A172 (cell line): ENCODE measurements at places on chromosomes 13 and 19. TPM values are rescaled to one million over a fixed set of nuclear protein-coding genes. Genes with fewer than 3 reads are reported as not detected.

DNA sequence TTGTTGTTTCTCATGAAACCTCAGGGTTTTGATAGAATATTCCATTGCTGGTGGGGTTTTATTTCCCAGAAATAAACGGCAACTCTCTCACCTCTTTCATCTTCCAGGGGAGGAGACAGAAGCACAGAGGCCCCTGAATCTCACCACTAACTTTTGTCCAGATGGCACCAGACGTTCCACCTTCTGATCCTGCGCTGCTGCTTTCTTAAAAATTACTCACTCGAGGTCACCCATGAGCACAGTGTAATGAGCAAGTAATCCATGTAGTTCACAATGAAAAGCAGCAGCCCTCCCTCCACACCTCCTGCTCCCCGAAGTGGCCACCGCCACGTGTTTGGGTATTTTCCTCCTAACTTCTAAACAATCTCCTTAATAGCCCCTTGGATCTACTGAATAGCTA lies 51.3 kb downstream of the TEX29 start:
- no peak for DNase-seq

- peak; percentile 60 for DNase-seq
These were observed 47.9 kb downstream of the RUBCNL start for GRCh38 chr13:46339035-46339666.

GRCh38 chr19:43470288-43470687 lies 4.9 kb upstream of the LYPD3 start:
- DNase-seq, result peak; percentile 51

DNA sequence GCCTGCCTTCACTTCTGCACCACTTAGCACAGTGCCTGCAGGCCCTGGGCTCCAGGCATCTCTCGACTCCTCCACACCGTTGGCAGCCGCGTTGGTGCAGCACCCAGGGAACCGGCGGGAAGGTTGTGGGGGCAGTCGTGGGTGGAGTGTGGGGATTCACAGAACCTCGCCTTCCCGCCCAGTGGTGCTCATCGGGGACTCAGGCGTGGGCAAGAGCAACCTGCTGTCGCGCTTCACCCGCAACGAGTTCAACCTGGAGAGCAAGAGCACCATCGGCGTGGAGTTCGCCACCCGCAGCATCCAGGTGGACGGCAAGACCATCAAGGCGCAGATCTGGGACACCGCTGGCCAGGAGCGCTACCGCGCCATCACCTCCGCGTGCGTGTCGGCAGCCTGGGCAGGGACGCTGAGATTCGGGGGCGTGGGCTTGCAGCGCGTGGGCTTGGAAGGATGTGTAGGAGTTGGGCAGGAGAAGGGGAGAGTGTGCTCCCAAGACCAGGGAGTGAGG lies 9.6 kb downstream of the RAB11B start:
- no peak for DNase-seq

- DNase-seq, result no peak
These were observed 91.6 kb downstream of the TEX29 start for GRCh38 chr13:111411919-111412650.

DNA sequence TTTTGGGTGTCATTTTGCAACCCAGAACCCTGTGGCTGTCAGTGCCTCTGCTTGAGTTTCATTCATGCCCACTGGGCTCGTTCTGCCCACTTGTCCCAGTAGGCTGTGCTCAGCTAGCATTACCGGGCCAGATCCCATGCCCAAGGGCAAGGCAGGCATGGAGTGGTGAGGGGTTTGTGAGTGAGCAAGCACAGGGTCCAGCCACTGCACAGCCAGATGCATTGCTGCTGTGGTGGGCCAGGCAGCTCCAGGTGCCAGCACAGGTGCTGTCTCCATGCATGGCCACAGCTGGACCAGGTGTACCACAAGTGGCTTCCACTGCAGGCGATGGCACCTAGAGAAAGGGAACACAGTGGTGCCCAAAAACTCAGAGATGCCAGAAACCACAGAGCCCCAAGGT lies 1671.2 kb downstream of the OLFM4 start:
- no peak for DNase-seq

- DNase-seq, result no peak
These were observed 42.2 kb upstream of the CEACAM21 start for GRCh38 chr19:41533671-41534215.

DNA sequence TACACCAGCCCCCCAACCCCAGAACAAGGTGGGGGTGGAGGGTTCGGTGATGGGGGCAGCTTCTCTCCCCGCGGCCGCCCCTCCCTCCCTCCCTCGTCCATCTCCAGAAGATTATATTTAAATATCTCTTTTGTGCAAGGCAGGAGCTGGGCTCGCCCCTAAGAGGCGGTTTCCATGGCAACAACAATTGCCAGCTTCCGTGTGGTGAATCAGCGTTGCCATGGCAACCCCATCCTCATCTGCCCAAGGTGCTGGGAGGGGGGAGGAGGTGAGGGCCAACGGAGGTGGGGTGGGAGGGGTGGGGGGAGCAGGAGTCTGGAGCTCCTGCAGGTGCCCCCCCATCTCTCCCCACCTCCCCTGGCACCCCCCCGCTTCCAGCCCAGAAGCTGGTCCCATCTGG lies 46.4 kb downstream of the CELF5 start:
- peak; percentile 69 for DNase-seq

- DNase-seq, result no peak
These were observed 4.6 kb upstream of the ERFL start for GRCh38 chr19:41932720-41933332.

GRCh38 chr13:59086147-59086546 lies 1077.6 kb downstream of the DIAPH3 start:
- DNase-seq, result peak; percentile 88

DNA sequence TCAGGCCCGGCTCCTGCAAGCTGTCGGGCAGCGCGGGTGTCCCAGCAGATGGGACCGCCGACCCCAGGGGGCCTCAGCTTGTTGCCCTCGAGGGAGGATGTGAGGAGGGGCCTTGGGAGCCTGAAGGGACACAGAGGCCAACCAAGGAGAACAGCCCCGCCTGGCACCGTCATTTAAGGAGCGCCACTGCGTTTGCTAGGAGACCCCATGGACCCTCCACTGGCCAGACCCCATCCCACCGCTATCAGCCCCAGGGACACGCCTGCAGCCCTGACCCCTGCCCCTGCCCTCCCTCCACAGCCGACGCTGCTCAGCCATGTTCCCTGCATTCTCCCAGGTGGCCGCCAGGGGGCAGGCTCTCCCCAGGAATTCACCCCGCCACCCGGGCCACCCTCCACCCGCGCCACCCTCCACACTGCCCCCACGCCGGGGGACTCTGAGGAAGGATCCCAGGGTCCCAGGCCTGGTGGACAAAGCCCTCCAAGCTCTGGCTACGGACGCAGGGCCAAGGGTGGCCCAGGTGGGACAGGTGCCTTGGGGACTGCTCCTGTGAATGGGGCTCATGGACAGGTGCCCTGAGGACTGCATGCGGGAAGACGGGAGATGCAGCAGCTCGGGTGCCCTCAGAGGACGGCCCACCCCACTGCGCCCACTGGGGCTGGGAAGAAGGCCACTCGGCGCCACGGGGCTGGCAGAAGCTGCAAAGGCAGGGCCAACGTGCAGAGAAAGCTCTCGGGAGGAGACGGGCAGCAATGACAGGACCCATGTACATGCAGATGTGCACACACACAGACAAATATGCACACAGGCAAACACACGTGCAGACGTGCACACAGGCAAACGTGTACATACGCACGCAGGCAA lies 34.4 kb downstream of the PIP5K1C start:
- no peak for DNase-seq

DNA sequence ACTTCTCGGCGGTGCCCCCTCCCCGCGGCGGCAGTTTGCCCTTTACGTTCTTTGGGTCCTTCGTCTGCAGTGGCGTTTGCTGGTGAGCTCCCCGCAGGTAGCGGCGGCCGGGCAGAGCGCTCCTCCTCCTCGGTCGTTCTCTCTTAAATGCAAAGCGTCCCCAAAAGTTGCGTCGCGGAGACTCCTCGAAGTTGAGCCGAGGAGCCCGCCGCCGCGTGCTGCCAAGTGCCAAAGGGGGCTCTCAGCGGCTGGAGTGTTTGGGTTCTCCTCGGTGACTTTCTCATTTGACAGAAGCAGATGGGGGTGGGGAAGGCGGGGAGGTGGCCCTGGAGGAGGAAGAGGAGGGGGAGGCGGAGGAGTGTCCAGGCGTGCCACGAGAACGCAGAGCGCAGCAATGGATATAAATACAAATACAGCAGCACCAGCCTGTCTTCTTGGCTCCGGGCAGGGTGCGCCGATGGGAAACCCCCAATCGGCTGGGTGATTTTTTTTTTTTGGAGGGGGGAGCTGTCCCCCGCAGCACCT lies at the start of gene SOX21:
SOX21 (minus strand) TSS at position 259 of the 525 bp plus-strand sequence. CDS start 496 bp downstream, outside the sequence.
- peak; percentile 24 for DNase-seq

- DNase-seq, result peak; percentile 61
These were observed 6.3 kb downstream of the ERICH4 start for GRCh38 chr19:41449079-41449864.

DNA sequence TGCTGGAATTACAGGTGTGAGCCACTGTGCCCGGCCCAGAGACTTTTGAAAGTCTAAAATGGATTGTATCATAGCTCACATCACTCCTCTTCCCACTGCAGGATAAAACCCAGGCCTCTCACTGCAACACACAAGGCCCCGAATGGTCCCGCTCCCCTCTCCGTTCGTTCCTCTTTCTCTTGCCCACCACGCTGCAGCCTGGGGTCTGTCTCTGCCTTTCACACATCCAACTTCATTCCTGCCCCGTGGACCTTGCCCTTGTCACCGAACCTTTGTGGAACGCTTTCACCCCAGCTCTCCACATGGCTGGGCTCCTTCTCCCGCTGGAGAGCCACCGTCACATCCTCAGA lies 42.6 kb downstream of the NFIC start:
- no peak for DNase-seq

DNA sequence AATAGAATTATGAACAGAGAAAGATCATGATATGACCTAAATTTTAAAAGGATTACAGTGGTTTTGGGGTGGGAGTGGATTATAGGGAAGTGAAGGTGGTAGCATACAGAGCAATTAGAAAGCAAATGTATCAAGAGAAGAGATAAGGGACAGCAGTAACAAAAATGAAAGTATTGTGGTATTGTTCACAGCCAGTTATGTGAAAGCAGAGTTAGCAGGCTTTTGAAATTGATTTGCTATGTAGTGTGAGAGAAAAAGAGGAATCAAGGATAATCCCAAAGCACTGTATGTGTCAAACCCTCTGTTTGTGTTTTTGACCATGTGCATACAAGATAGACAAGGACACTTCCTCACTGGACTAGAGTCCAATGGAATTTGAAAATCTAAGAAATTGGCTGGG lies 1721.4 kb downstream of the PCDH9 start:
- DNase-seq, result no peak

Gene SUGP1
- 24.0 and 34.2 TPM in 2 replicates for total RNA-seq

Gene CLDN10
- total RNA-seq, result not detected in 2 replicates

Gene SLC1A5
- total RNA-seq, result 57.2 and 58.7 TPM in 2 replicates

Gene CYP2A6
- total RNA-seq, result not detected in 2 replicates

Gene CD33
- total RNA-seq, result 1.2 and 3.1 TPM in 2 replicates
